GM23338 (cell line): ENCODE measurements at places on chromosomes 11 and 22.

DNA sequence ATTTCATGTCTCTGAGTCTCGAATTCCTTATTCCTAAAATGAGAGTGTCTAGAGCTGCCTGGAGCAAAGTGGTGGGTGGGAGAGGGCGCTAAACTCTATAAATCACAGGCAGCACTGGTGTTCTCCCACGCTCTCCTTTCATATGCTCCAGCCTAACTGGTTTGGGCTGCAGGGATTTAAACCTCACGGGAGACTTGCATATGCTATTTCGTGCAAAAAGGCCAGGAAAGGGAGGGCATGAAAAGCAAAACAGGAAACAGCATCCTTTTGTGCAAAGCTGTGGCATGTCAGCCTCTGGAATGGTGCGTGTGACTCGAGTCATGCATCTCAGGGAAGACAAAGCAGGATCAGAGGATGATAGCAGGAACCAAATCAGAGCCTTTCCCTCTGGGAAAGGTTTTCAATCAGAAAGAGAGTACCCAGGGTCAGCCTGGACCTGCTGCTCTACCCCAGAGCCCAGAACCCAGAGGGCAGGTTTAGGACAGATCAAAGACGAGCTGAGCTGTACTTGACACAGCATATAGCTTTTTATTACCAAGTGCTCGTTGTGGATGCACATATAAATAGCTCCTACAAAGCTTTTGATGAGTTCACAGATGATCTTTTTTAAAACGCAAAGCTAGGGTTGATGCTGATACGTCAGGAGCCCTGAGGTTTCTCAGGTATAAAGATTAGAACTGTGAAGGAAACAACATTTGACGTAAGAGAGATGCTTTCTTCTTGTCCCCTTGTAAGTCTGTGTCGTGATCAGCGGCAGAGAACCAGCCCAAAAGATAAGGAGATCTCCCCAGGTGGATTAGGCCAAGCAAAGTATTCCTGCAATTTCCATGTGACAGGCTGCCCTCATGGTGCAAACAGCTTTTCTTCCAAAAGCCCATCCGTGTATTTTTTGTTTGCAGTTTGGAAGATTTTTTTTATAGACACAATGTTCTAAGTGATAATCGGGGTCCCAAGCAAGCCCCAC is 46.2 kb upstream of the YWHAH start:
- DNase-seq, result peak; percentile 32

- DNase-seq, result no peak
Measured at GRCh38 chr11:86983021-86983488, 27.9 kb upstream of the FZD4 start.

DNA sequence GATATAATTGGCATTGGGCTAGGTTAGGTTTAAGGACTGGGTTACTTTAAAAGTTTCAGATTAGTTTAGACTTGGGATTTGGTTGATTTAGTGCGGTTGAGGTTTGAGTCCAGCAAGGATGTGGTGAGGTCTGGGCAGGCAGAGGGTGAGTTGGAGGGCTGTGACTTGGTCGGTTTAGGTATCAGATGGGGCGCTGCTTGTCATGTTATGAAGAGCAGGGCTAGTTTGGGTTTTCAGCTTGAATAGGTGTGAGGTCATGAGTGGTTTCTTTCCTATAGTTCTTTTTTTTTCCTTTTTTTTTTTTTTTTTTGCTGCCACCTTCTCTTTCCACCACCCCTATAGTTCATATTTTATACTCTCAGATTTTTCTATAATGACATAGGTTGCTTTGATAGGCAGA is 4.8 kb downstream of the CLCF1 start:
- DNase-seq, result no peak

- DNase-seq, result no peak
Measured at GRCh38 chr11:128520888-128521681, 66.3 kb downstream of the ETS1 start.

GRCh38 chr11:132048040-132048439 is 677.6 kb downstream of the NTM start:
- DNase-seq, result no peak

- no peak for DNase-seq
Measured at GRCh38 chr11:122871302-122871701, 11.3 kb upstream of the JHY start.

- DNase-seq, result peak; percentile 55
Measured at GRCh38 chr11:64620381-64620971, 29.5 kb downstream of the SLC22A12 start.
